Right cardiac atrium (tissue), 5 donors: ENCODE measurements at places on chromosomes 7 and 10.

GRCh38 chr7:39826166-39826565 lies 123.9 kb upstream of the CDK13 start:
- DNase-seq = no peak

- no peak for DNase-seq
Observed at GRCh38 chr7:24883622-24884013, 96.4 kb downstream of the OSBPL3 start.

DNA sequence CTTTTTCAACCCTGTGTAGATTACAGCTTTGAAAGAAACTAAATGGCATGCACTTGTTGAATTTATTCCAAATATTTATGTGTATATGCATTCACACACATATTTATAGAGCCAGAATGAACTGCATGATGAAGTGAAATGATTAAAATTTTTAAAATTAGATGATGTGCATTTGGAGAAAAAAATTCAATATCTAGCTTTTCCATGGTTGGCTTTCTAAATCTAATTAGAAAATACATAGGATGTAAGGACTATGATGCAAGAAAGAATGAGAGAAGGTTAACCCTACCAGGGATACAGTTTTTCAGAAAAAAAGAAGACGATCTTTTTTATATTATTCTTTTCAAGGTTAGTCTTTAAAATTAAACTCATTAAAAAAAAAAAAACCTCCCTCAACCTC lies 204.5 kb downstream of the TRIL start:
- DNase-seq = no peak

DNA sequence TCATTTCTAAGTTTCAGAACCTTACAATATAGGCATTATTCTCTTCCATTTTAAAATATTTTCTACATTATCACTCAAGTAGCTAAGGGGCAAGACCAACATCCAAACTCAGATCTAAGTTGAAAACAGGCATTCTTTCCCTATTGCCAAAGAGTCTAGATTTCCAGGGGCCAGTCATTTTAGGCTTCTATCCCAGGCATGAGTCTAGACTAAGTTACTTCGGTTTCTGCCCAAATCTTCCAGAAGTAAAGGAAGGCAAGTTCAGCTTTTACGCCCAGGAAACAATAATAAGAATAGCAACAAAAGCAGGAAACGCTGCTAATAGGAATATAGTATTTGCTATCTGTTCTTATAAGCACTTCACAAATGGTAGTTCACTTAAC lies 189.9 kb downstream of the DGKI start:
- DNase-seq = no peak

- DNase-seq = no peak
Observed at GRCh38 chr10:11118686-11119085, 101.0 kb downstream of the CELF2 start.

GRCh38 chr10:102727037-102727818 lies 12.8 kb downstream of the SFXN2 start:
- peak; percentile 55 for DNase-seq

- DNase-seq = peak; percentile 23
Observed at GRCh38 chr7:412313-412710, 107.3 kb downstream of the PDGFA start.

GRCh38 chr7:50756180-50756579 lies 26.5 kb downstream of the GRB10 start:
- no peak for DNase-seq

DNA sequence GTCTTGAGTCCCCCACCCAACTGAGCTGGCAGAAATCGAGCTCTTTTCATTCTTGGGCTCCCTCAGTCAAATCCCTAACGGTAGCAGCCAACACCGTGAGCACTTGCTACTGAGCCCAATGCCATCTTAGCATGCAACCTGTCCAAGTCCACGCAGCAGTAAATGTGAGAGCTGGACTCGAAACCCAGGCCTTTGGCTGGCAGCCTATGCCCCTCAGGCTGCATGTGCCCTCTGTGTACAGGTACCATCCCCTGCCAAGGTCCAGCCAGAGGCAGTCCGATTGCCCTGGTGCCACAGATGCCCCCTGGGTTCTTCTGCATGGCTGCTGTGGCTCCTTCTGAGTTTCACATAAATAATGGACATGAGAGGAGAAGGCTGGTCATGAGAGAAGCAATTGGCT lies 1.2 kb upstream of the TMEM273 start:
- DNase-seq = no peak

DNA sequence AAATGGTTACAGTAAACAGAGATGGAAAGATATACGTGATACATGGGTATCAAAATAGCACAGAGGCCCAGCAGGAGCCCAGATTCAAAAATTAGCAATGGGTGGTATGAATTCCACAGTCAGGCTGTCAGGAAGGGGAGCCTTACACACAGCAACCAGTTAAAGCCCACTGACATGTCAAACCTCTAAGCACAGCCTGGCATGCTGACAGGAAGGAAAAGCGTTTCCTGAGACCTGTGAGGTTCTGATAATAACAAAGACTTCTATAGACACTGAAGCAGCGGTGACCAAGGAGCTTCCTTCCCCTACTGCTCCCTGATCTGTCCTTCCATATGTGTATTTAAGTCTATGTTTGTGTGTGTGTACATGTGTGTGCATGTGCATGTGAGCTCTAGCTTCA lies 89.9 kb downstream of the PHYHIPL start:
- no peak for DNase-seq

DNA sequence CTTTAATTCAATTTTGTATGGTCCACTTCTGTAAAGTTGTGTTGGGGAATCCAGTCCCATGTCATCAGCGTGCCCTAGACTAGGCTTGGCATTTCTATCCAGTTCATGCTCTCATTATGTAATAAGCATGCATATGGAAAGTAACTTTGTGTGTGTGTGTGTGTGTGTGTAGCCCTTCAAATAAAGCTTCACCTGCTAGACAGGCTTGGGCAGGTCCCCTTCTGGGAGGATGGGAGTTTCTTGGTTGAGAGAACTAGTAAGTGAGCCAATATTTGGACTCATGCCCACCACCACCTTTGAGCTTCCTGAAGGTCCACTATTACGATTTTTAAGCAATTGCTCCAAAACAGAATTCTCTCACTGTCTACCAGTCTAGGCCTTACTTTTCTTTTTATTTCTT lies 6.9 kb downstream of the BZW2 start:
- DNase-seq = no peak

DNA sequence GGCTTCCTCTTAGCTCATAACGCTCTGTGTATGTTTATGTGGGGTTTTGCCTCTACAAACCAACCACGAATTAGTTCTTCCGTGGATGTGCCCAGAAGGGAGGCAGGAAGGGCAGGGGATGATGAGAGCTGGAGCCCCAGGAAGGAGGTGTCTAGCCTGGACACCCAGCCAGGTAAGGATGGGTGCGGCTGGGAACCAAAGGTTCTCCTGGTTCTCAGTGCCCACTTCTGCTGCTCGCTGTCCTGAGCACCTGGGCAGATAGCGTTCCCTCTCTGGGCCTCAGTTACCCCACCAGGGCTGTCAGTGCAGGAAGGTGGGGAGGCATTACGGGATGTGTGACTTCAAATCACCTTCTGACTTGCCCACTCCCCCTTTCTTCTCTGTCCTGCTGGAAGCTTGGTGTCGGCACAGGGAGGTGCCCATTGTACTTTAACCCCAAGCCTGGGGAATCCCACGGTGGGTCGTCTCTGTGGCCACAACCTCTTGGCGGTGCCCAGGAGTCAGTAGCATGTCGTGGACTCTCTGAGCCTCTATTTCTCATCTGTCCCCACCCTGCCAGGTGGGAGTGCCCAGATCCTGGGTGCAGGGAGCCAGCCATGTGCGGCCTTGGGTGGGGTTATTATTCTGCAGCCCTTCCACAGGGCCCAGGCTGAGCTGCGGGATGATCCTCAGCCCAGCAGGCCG lies 18.7 kb upstream of the PCBD1 start:
- DNase-seq = no peak

DNA sequence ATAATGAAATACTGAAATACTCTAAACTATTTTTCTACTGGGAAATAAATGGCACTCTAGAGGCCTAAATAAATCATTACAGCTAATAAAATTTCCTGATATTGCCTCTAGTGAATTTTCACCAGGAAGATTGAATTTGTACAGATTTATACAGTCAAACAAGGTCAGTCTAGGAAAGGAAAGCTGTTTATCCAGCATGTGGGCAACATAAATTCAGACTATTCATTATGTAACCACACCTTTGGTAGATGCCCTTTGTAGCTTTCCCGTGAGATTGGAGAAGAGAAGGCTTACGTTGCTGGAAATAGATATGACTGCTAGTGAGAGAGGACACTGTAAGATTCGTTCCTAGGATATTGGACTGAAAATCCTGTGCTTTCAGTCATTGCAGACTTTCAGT lies 35.2 kb upstream of the PNLIP start:
- DNase-seq = no peak

DNA sequence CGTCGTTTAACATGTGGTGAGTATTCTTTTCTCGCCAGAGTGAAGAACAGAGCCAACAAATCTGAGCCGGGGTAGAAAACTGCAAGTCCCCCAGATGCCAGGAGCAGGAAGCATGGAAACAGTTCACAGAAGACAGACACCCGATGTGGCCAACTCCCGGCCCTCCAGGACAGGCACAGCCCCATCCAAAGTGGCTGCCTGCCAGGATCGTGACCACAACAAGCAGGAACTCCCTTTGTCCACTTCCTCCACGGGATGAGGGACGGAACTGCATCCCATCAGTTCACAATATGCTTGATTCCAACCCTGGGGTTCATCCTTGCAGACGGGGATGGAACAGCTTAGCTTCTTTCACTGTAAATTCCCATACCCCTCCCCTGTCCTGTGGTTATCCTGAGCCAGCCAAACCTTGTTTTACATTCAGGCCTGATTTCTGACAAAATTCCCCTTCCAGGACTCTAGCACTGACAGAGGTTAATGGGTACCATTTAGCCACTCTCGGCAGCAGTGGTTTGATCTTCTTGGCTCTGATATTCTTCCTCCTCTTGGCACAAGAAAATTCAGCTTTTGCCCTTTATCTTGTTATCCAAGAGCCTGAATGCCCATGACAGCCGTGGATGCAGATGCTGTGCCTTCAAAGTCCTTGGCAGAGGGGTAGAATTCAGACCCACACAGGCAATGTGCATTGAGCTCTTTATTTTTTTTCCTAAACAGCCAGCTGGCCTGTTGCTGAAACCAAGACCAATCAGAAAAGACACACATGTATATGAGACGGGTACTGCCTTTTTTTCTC lies 105.5 kb upstream of the FAM204A start:
- DNase-seq = peak; percentile 71

GRCh38 chr10:46232084-46232483 lies 54.7 kb upstream of the ANTXRL start:
- no peak for DNase-seq

- no peak for DNase-seq
Observed at GRCh38 chr7:5143106-5143505, 46.9 kb upstream of the WIPI2 start.

DNA sequence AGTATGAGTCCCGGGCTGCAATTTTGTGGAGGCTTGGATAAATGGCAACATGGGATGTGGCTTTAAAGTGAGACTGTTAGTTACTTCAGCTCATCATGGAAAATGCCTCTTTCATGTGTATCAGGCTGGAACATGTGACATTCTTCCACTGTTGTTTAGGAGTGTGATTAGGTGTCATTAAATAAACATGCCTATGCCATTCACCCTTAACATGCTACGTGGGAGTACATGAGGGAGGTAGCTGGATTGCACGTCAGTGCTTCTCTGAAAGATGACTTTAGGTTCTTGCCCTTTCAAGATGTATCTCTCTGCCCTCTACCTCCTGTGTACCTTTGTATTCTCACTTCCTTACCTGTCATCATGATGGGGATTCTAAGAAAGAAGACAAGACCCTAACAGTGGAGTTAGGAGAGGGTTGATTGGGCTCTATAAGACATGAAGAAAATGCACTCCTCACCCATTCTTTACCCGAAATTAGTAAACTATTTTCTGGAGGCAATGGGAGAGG lies 8.9 kb downstream of the AKR1E2 start:
- DNase-seq = no peak

GRCh38 chr7:80054356-80054755 lies 80.3 kb upstream of the GNAI1 start:
- DNase-seq = no peak

GRCh38 chr7:30479202-30480120 lies 877 bp upstream of the NOD1 start:
- DNase-seq = no peak

- DNase-seq = no peak
Observed at GRCh38 chr7:67671006-67671548, 674.4 kb downstream of the TYW1 start.

DNA sequence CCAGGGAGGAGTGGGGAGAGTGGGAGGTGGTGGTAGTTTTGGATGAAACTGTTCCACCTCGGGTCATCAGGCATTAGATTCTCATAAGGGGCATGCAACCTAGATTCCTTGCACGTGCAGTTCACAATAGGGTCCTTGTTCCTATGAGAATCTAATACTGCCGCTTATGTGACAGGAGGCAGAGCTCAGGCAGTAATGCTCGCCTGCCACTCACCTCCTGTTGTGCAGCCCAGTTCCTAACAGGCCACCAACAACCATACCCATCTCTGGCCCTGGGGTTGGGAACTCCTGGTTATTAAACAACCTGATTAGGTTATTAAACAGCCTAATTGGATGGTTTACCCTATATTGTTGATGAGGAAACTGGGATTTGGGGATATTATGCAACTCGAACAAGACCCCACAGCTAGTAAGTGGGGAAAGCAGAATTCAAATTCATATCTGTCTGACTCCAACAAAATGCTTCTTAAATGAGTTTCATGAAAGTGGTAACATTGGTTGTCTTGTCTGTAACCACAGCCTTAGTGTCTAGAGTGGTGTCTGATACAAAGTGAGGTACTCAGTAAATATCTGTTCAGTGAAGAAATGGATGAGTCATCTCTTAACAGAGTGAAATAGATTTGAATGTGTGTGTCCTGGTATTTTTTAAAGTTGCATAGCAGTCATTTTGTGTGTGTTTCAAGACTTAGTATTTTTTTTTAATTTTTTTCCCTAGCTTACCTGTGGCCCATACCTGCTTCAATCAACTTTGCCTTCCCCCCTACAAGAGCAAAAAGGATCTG lies 101.6 kb downstream of the HECTD2 start:
- DNase-seq = no peak

GRCh38 chr10:24006741-24007140 lies 202.2 kb upstream of the KIAA1217 start:
- no peak for DNase-seq

DNA sequence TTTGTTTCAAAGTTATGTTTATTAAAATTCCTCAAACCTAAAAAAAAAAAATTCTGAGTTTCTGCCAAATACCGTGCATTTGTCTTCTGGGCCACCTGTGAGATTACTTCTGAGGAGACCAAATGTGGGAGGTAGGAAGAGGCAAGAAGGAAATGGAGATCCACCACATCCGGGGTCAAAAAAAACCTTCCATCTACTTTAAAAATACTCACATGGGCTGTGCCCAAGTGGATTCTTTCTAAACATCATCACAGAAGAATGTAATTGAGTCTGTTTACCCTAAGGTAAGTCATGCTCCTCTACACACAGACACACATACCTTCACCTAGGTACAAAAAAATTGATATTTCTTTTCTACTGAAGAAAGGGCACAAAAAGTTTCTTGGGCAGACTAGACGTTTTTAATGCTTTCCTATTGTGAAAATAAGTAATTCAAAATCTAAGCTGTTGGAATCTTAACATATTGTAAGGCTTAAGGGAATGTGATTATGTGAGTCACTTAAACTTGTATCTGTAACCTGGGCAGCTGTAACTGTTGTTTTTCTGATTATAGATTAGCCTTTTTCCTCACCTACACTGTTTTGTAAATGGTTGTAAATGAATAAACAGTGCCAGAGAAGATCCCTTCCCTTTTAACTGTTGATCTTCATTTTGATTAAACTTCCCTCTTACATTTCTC lies 19.1 kb upstream of the SPOCK2 start:
- DNase-seq = no peak

GRCh38 chr10:12025591-12025990 lies 17.0 kb downstream of the UPF2 start:
- no peak for DNase-seq
